Activated CD8-positive, alpha-beta memory T cell treated with anti-CD3 and anti-CD28 coated beads for 48 hours (primary cell): ENCODE measurements at places on chromosomes 13 and 19.

GRCh38 chr19:4555657-4556561 lies 3.6 kb downstream of the SEMA6B start:
- DNase-seq = no peak

DNA sequence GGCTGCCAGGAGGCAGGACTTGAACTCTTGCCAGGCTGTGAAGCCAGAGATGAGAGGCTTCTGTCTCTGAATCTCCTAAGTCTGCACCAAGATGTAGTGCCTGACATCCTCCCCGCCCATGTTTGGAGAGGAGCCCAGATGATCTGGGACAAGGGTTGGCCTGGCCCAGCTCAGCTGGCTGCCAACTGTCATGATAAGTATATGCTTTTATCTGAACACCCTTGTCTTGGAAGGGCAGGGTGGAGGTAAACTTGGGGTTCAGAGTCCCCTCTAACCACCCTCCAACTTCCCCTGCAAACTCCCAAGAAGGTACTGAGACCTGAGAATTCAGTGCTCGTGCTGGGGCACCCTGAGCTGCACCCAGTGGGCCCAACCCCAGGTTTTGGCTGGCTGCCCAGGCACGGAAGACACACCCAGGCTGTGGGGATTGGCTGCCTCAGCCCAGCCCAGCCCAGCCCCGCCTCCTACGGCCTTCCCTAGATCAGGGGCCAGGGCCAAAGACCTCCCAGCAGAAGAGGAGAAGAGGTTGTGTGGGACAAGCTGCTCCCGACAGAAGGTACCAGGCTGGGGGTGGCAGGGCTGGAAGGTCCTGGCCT lies at the start of gene CYP4F12:
TSS of gene CYP4F12 (plus strand) at position 508 of the 596 bp plus-strand sequence. CDS start 443 bp downstream, outside the sequence.
- DNase-seq = no peak

GRCh38 chr13:55263045-55263444 lies 1877.7 kb upstream of the PRR20A start:
- DNase-seq = no peak

DNA sequence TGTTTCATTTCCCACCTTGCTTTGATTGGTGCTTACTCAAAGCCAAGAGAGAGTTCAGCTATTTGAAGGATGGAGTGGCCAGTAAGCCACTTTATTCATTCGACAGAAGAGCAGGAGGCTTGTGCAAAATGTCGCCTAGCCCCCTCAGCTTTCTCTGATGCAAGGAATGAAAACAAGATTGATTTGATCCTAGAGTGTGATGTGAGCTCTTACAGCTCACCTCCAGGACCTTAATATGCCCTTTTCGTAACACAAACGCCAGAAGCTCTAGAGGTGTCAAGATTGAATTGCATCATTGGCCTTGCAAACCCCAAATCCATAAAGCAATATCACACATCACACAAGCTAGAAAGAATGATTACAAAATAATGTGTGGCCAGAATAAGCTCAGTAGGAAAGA lies 36.4 kb downstream of the TEX29 start:
- DNase-seq = no peak

DNA sequence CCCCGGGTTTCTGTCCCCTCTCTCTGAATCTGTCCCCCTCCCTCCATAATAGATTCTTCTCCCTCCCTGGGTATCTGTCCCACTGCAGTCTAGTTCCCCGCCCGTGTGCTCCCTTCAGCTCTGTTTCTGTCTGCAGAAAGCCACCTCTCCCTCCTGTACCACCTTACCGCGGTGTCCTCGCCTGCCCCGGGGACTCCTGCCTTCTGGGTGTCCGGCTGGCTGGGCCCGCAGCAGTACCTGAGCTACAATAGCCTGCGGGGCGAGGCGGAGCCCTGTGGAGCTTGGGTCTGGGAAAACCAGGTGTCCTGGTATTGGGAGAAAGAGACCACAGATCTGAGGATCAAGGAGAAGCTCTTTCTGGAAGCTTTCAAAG lies 1.3 kb downstream of the FCGRT start:
- no peak for DNase-seq

DNA sequence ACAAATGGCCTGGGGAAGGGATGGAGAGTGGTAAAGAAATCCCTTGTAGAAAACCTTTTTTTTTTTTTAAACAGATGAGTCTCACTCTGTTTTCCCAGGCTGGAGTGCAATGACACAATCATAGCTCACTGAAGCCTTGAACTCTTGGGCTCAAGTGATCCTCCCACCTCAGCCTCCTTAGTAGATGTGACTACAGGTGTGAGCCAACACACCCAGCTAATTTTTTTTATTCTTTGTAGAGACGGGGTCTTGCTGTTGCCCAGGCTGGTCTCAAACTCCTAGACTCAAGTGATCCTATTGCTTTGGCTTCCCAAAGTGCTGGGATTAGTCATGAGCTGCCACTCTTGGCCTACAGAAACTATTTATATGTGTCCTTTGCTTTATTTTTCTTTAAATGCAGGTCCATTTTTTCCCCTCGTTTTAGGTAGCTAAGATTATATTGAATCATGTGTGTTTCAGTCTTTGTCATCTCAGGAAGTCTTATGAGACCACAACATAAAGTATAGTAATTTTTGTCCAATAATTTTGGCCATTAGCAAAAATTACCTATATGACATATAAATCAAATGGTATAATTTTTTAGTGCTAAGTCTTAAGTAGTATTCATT lies 10.5 kb downstream of the LPAR6 start:
- DNase-seq = no peak

DNA sequence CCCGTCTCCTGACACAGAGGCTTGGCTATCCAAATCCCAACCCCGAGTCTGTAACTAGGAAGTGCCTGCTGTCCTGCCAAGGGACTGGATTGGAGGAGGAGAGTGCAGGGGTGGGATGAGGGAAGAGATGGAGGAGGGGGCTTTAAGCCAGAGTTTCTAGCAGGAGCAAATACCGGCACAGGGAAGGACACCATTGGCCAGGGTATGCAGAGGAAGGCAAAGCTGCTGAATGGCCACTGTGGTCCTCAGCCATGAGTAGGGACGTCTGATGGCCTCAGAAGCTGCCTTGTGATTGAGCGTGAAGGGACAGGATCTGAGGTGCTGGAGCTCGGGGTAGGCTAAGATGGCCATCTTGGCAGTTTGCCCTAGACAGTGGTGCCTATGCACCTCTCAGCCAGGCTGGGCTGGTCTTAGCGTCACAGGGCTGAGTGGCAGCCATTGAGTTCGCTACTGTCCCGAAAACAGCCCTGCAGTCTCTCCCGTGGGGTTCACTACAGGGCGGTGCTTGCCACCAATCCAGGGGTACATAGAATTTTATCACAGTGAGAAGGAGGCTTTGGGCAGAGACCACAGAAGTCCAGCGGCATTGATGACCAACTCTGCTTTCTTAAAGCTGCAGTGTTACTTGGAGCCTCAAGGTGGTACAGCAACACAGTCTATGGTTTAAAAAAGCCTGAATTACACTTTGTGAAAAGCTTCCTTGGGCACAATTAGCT lies 61.8 kb downstream of the AKAP11 start:
- no peak for DNase-seq

DNA sequence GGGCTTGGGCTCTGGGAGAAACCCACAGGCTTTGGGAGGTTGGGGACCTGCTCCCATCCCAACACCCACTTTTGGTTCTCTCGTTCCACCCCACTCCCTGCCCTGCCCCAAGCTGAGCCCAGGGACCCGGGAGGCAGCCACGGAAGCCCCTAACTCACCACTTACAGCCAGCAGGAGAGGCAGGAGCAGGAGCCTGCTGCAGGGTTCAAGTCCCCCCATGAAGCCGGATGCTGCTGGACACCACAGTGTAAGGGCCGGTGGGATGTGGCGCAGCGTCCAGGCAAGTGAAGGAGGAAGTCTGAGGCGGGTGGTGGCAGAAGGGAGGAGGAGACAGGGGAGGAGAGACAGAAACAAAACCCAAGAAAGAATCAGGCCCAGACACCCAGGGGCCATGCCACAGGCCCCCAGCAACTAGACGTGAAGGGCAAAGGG lies at the start of gene TYROBP:
TSS of gene TYROBP (minus strand) at position 286 of the 432 bp plus-strand sequence. CDS start at position 219, 67 bp downstream.
- DNase-seq = no peak

DNA sequence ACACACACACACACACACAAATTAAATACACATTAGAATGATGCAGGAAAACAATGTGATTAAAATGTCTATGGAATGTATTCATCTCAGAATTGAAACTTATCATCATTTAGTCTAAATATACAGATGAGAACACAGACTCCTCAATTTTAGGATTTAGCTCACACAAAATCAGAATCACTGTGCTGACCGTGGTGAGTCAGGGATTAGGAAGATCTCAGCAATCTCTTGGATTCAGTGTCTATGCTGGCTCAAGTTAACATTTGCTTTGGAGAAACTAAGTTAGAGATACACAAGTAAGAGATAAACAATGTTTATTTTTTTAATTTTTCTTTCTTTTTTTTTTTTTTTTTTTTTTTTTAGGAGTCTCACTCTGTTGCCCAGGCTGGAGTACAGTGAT lies 323.6 kb downstream of the KLF12 start:
- no peak for DNase-seq

DNA sequence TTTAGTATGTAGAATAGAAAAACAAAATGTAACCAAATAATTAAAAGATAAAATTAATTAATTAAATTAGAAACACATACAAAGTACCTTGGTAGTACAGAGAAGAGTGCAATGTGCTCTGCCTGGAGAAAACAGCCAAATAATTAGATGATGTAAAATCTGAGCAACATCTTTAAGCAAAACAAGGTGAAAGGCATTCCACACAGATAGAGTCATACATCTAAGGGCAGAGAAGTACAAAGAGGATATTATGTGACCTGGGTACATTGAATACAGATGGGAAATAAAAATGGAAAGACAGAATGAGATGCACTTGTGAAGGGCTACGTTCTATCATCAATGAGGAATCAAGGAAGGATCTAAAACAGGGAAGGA lies 25.2 kb upstream of the FNDC3A start:
- no peak for DNase-seq

- no peak for DNase-seq
Observed at GRCh38 chr19:16772841-16773240, 53.2 kb downstream of the NWD1 start.

DNA sequence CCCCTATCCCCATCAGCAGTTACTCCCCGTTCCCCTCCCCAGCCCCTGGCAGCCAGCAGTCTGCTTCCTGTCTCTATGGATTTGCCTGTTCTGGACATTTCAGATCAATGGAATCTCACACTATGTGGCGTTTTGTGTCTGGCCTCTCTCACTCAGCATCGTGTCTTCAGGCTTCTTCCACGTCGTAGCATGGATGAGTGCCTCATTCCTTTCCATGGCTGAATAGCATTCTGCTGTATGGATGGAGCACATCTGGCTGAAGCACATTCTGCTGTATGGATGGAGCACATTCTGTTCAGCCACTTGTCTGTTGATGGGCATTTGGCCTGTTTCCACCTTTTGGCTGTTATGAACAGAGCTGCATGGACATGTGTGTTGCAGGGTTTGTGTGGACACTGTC lies 29.5 kb downstream of the CRTC1 start:
- DNase-seq = no peak

GRCh38 chr19:14471436-14472187 lies 3.5 kb downstream of the PTGER1 start:
- DNase-seq = no peak
